ENCODE measurements at places on chromosomes 4 and X. TPM values are rescaled to one million over a fixed set of nuclear protein-coding genes. Genes with fewer than 3 reads are reported as not detected.

Gene IL2
- total RNA-seq = not detected

DNA sequence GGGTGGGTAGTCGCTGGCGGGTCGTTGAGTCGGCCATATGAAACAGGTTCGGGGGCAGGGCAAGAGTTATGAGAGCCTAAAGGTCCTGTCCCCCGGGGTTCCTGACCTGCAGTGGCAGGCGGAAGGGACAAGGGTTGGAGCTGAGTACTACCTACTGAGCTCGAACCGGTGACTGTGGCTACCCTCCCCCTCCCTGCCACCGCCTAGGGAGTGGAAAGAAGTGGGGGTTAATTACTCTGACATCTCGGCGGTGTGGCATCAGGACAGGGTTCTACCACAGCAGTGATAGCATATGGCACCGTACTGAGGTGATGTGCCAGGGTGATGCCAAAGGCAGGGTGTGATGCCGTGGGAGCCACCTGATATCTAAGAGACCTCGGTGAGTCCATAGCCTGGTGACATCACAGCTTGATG is 307 bp downstream of the ATG4A start:
- peak overlapping the region; percentile 72 for H3K4me3 ChIP-seq
- peaks cover 2% of the 10 kb centered on the region for H3K27me3 ChIP-seq
- H3K4me1 ChIP-seq = no peaks in the 10 kb centered on the region

Gene NOX1
- total RNA-seq = not detected

DNA sequence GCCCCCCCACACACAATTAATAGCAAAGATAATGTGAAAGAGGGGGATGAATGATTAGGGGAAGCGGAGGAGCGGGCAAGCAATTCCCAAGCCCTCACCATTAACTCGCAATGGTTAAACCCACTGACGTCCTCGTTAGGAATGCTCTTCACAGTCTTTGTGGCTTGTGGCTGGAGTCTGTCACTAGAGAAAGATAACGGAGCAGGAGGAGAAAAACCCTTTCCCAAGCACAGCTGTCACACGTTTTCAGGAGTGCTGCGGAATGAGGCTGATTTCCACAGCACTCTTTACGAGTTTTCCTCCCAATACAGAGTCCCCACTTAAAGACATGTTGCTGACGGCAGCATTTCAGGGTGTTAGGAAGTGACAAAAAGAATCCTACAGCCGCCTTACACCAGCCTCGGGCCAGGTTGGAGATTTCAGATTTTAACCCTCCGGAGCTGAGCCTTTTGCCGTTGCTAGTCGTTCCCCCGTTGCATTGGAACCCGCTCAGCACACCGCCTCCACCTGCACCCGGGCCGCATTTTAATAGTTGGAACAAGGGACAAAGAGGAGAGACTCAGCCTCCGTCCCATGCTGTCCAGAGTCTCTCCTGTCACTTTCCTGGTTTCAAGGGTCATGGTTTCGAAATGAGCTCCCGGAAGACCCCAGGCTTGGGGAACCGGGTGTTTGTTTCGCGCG is 92.2 kb downstream of the GEMIN8 start:
- no peak overlapping the region for H3K27ac ChIP-seq
- no peaks in the 10 kb centered on the region for H3K4me1 ChIP-seq
- no peaks in the 10 kb centered on the region for H3K36me3 ChIP-seq
- peak; percentile 86 for DNase-seq

Gene ATP1B4
- not detected for total RNA-seq

Gene TCEAL9
- total RNA-seq = 96.4 TPM

GRCh38 chrX:101160001-101160400 is 59.6 kb upstream of the DRP2 start:
- DNase-seq = no peak
- no peaks in the 10 kb centered on the region for H3K36me3 ChIP-seq
- H3K4me1 ChIP-seq = peaks cover 1% of the 10 kb centered on the region

GRCh38 chr4:156475322-156475721 is 496.3 kb downstream of the PDGFC start:
- no peaks in the 10 kb centered on the region for H3K27me3 ChIP-seq
- no peaks in the 10 kb centered on the region for H3K36me3 ChIP-seq
- DNase-seq = no peak
- no peak overlapping the region for H3K4me3 ChIP-seq
- peaks cover 14% of the 10 kb centered on the region for H3K4me1 ChIP-seq

Data from osteoblast (primary cell).